NCI-H187 (cell line): ENCODE measurements at places on chromosomes 7 and 10.

GRCh38 chr10:60311821-60312220, 77.9 kb downstream of the ANK3 start:
- no peak for DNase-seq

DNA sequence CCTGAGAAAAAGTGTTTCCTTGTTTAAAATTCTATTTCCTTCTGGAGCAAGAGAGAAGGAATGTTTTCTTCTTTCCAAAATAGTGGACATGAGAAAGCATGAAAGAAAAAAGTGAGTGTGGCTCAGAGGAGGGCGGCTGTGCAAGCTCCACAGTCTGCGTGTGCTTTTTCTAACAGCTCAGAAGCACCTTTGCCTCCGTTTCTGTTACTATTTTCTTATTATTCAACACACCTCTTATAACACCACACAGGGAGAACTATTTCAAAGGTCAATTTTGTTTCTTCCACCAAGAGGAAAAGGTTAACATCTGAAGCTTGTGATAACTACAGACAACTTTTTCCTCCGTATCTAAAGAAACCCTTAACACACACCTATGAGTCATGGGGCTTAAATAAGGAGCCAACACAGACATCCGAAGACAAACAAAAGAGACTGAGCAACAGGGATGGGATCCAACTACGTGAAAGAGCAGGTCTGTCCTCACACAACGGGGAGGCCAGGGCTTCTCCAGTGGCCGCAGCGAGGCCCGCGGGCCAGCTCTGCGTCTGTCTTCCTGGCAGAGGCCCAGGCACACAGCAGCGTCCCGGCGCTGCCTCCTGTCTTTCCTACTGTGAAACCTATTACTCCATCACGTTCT, 36.2 kb upstream of the NCAPG2 start:
- no peak for DNase-seq

- no peak for DNase-seq
Measured at GRCh38 chr10:71378336-71379117, 18.2 kb upstream of the CDH23 start.

GRCh38 chr7:11911900-11912299, 79.9 kb upstream of the THSD7A start:
- DNase-seq = no peak

- DNase-seq = no peak
Measured at GRCh38 chr10:34646331-34646730, 168.8 kb downstream of the PARD3 start.

- DNase-seq = no peak
Measured at GRCh38 chr10:87519582-87519981, 14.9 kb downstream of the MINPP1 start.

- DNase-seq = peak; percentile 20
Measured at GRCh38 chr7:134669845-134670373, 23.3 kb downstream of the BPGM start.

DNA sequence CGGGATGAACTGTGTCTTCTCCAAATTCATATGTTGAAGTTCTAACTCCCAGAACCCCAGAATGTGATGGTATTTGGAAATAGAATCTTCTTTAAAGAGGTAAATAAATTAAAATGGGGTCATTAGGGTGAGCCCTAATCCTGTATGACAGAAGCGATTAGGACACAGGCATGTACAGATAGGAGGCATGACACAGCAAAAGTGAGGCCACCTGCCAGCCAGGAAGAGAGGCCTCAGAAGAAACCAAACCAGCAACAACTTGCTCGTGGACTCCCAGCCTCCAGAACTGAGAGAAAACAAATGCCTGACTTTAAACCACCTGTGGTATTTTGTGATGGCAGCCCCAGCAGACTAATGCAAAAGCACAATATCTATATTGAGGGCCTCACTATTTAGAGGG, 214.3 kb downstream of the NEBL start:
- DNase-seq = no peak

DNA sequence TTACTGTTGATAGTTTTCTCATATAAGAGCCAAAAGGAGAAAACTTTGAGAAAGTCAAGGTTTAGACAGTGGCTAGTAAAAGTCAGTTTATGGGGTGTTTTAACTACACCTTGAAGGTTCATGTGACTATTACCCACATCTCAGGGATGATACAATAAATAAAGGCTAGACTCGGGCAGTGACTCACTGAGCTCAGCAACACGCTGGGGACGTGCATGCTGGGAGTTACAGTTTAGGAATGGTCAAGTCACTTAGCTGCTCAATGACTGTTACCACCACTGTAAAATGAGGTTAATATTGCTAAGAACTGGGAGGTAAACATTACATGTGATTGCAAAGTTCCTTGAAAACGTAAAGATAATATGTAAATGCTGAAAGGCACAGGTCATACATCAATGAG, 1254.4 kb upstream of the PHF14 start:
- no peak for DNase-seq

DNA sequence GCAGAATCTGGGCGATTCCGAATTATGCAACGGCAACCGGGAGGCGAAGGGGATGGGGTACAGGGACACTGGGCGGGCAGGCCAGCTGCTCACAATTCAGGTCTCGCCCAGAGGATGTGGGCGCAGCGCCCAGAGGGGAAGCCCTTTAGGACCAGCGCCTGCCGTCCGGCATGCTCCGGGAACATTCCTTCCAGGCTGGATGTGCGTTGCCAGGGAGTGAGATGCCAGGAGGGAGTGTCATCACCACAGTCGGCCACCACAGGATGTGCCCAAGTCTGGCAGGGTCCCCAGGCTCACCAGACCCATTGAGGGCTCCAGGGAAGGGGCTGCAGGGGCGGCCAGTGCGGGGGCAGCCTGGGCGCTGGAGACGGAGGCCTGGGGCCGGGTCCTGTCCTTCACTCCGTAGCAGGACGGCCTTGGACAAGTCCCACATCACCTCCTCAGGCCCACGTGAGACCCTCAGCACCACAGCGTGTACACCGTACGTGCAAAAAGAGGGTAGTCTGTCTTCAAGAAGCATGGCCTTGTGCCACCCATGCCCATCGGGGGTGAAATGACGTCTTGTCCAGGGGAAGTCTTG, 63.9 kb downstream of the FOXL3 start:
- DNase-seq = no peak

- no peak for DNase-seq
Measured at GRCh38 chr7:18706670-18707069, 211.1 kb downstream of the HDAC9 start.

DNA sequence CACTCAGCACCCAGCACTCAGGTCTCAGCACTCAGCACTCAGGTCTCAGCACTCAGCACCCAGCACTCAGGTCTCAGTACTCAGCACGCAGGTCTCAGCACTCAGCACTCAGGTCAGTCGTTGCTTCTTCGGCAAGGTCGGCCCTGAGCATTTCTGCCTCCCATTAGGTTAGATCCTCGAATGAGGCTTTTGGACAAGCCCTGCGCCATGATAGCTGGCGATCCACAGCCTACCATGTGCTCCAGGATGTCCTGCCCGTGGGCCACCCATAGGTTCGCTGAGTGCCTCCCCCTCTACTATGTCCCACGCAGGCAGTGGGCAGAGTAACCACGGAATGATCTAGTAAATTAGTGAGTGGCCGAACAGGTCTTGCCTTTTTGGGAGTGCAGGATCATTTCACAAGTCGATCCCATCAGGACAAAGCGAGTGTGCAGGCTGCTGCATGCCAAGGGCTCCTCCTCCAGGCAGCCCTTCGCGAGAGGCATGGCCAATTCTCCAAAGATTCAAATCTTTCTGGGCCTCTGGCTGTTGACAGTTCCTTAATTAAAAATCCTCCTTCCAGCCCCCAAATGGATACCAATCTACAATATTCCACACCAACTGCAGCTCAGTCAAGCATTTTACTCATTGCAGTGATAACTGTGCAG, 206.3 kb downstream of the ADARB2 start:
- no peak for DNase-seq

GRCh38 chr7:68245688-68246087, 1249.1 kb downstream of the TYW1 start:
- peak; percentile 92 for DNase-seq

DNA sequence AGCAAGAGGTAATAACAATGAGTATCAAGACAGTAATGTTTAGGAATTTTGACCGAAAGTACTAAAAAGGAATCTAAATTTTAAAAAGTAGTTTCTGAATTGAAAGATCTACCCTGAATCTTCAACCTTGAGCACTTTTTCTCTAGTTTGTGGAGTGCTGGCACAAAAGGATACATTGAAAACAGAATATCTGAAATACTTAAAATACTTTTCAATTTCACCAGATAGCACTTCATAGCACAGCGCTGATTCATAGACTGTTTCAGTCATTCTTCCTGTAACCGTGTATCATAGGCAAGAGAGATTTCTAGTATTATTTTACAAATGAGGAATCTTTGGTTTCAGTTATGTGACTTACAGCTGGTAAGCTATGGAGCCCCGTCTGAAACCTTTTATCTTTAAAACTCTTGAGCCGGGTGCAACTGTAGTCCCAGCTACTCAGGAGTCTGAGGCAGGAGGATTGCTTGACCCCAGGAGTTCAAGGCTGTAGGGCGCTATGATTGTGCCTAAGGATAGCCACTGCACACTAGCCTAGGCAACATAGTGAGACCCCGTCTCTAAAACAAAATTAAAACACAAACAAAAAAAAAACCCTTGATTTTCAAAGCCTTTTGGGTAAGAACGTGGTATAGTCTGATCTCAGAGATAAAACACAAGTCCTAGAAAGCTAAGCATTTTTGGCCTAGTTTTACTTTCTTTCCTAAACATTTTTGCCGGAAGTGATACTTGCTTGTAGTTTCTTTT, 35.1 kb downstream of the FHIP2A start:
- DNase-seq = no peak
